ENCODE measurements at places on chromosomes 3 and 15. TPM values are rescaled to one million over a fixed set of nuclear protein-coding genes. Genes with fewer than 3 reads are reported as not detected.

GRCh38 chr3:52845691-52846431 is 11.0 kb upstream of the MUSTN1 start:
- DNase-seq: peak; percentile 34
- no peaks in the 10 kb centered on the region for H3K4me1 ChIP-seq
- no peak overlapping the region for H3K27ac ChIP-seq

DNA sequence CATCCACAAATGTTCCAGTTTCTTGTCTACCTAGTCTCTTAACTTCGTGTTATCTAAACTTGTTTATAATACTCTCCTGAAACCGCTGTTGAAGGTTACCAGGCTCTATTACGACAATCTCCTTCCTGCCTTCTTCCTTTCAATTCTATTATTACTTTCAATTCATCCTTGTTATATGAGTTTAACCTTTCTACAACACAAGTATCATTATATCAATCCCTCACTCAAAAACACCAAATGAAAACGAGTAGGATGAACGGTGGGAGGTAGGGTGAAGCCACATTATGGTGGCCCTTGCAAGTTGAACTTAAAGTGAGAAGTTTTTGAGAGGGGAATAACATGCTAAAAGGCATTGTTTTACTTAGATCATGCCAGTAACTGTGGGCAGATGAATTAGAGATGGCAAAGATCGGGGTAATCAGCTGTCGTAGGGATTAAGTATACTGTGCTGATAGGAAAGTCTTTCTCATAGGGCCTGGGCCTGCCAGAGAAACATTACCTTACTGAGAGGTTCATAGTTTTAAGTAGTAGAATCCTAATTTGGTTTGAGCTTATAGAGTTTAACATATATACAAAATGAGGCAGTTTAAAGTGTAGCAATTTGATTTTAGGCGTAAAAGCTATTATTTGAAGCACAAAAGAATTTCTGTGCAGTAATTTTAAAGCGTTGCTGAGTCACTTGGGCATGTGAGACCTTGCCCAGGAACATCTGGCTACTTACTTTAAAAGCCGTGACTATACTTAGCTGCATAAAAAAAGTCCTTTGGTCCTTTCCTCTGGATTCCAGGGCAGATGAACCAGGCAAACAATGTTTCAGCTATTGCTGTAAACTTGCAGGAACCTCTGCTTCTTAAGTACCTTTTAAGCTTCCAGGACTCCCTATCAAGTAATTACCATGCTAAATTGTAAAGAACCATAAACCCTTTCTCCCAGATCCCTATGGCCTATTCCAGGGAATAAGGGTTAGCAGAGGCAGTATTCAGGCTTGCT is 3.3 kb upstream of the CEP97 start:
- no peaks in the 10 kb centered on the region for H3K36me3 ChIP-seq
- H3K4me3 ChIP-seq: peak overlapping the region; percentile 31
- peaks cover 28% of the 10 kb centered on the region for H3K4me1 ChIP-seq

GRCh38 chr15:95520922-95521321 is 809.6 kb upstream of the NR2F2 start:
- no peak for DNase-seq
- H3K4me3 ChIP-seq: no peak overlapping the region

DNA sequence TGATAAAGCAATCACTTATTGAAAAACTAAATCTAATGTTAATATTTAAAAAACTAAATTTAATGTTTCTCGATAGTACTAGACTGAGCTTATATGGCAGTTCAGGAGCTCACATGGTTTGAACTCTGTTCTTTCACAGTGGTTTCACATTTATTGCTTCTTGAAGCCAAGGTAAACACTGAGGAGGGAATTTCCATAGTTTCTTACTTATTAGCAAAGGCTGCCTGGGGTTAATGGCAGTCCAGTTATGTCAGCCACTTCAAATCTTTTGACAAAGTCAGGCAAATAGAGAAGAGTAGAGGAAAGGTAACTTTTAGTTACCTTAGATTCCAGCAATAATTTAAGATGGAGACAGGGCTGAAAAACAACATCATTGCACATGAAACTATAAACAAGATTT is 831.5 kb downstream of the ROBO2 start:
- DNase-seq: no peak
- no peak overlapping the region for H3K27ac ChIP-seq
- no peak overlapping the region for H3K4me3 ChIP-seq
- H3K4me1 ChIP-seq: no peaks in the 10 kb centered on the region

DNA sequence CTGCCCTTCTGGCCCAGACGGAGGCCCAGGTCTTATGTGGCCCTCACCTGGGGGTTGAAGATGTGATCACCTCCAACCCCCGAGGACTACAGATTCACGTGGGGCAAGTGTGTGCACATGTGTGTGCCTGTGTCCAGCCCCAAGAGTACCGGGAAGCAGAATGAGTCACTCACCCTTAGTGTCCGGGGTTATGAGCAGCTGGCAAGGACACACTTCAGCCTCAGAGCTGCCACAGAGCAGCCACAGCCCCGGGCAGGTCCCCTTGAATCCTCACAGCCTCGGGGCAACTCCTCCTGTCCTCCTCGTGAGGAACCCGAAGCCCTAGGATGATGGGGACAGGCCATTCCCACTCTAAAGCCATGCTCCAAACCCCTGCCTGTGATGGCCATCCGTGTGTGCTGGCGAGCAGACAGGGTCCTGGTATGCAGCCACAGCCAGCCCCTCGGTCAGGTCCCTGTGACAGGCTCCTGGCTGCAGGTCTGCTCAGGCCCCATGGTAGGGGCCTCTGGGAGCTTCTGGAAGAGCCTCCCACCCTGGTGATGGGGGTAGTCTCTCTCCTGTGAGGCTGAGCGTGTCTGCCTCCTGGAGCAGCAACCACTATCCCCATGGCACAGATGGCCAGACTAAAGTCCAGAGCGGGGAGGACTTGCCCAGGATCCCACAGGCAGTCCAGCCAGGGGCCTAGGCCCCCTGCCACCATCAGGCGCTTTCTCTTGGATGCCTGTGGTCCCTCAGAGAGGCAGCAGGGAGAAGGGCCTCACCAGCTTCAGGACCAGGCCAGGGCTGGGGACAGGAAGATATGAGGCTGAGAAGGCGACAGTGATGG is 852 bp downstream of the STAB1 start:
- no peak overlapping the region for H3K27ac ChIP-seq
- H3K4me1 ChIP-seq: no peaks in the 10 kb centered on the region
- H3K4me3 ChIP-seq: no peak overlapping the region

GRCh38 chr3:52521488-52521824 is 12.2 kb downstream of the NT5DC2 start:
- no peaks in the 10 kb centered on the region for H3K4me1 ChIP-seq
- H3K36me3 ChIP-seq: peaks cover 5% of the 10 kb centered on the region
- no peaks in the 10 kb centered on the region for H3K27me3 ChIP-seq
- no peak overlapping the region for H3K4me3 ChIP-seq

GRCh38 chr3:134473868-134474546 is 11.8 kb downstream of the ANAPC13 start:
- DNase-seq: peak; percentile 91
- H3K4me3 ChIP-seq: no peak overlapping the region
- no peaks in the 10 kb centered on the region for H3K27me3 ChIP-seq
- no peak overlapping the region for H3K27ac ChIP-seq

GRCh38 chr15:66721020-66721419 is 19.0 kb downstream of the SMAD6 start:
- no peaks in the 10 kb centered on the region for H3K27me3 ChIP-seq
- no peak overlapping the region for H3K27ac ChIP-seq
- peaks cover 20% of the 10 kb centered on the region for H3K4me1 ChIP-seq
- H3K36me3 ChIP-seq: no peaks in the 10 kb centered on the region
- no peak overlapping the region for H3K4me3 ChIP-seq

- H3K27me3 ChIP-seq: peaks cover 4% of the 10 kb centered on the region
- no peak for DNase-seq
- no peaks in the 10 kb centered on the region for H3K4me1 ChIP-seq
- H3K27ac ChIP-seq: no peak overlapping the region
- no peaks in the 10 kb centered on the region for H3K36me3 ChIP-seq
- H3K4me3 ChIP-seq: no peak overlapping the region
Observed at GRCh38 chr3:135930255-135930654, 35.3 kb upstream of the PPP2R3A start.

DNA sequence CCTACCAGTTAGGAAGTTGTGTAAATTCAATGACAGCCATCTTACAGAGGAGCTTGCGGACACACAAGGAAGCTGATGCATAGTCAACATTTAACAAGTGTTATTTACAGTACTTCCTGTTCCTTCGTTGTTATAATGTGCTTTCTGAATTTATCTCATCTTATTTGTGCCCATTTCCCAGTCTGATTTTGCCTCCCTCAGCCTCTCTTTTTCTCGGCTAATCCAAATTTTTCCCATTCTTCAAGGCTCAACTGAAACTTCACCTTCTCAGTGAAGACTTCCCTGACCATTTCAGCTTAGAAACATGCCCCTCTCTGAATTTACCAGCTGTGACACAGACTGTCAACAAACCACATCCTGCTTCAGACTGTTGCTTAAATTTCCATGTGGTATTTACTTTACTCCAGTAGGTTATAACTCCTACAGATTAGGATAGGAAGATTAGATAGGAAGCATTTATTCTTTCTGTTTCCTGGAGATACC is 55.7 kb upstream of the CP start:
- no peaks in the 10 kb centered on the region for H3K27me3 ChIP-seq
- H3K27ac ChIP-seq: no peak overlapping the region
- H3K4me3 ChIP-seq: no peak overlapping the region
- peaks cover 10% of the 10 kb centered on the region for H3K4me1 ChIP-seq
- no peak for DNase-seq
- no peaks in the 10 kb centered on the region for H3K36me3 ChIP-seq

DNA sequence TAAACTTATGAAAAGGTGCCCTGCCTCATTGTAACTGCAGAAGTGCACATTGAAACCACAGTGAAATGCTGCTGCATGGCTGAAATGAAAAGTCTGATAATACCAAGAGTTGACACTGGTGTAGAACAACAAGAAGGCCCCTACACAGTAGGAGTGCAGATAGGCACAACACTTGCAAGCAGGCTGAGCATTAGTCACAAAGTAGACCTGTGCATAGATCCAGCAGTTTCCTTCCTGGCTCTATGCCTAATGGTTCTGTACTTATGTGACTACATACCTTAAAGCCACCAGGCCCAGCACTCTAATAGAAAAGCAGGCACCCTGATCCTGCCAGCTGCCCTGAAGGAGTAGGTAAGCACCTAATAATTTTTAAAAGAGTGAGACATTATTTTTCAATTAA is 41.8 kb downstream of the PRR23E start:
- no peak overlapping the region for H3K27ac ChIP-seq
- no peak for DNase-seq
- H3K4me1 ChIP-seq: no peaks in the 10 kb centered on the region
- H3K4me3 ChIP-seq: no peak overlapping the region

GRCh38 chr15:88904624-88905327 is 8.4 kb downstream of the MFGE8 start:
- DNase-seq: peak; percentile 96
- peak overlapping the region; percentile 80 for H3K27ac ChIP-seq
- no peaks in the 10 kb centered on the region for H3K27me3 ChIP-seq
- H3K4me1 ChIP-seq: peaks cover 40% of the 10 kb centered on the region

DNA sequence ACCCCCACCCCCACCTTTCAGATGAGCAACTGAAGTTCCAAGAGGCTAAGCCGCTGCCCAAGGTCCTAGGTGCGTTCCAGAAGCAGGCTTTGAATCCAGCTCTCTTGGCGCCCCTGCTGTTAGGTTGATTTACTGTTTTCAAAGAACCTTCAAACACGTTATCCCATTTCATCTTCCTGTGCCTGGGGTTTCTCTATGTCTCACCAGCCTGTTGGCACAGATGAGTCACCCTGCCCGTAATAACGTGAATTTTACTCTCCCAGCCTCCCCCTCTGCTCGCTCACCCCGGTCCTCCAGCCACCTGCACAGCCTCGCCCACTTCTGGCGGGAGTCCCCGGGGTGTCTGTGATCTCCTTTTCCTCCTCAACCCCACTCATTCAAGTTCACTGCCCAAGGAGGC is 13.0 kb upstream of the TSEN2 start:
- H3K27ac ChIP-seq: peak overlapping the region; percentile 71
- H3K4me3 ChIP-seq: no peak overlapping the region
- H3K36me3 ChIP-seq: no peaks in the 10 kb centered on the region
- H3K4me1 ChIP-seq: peaks cover 22% of the 10 kb centered on the region

GRCh38 chr15:39310633-39311032 is 270.2 kb upstream of the THBS1 start:
- H3K27ac ChIP-seq: no peak overlapping the region
- H3K4me3 ChIP-seq: no peak overlapping the region
- H3K36me3 ChIP-seq: no peaks in the 10 kb centered on the region
- DNase-seq: no peak
- H3K27me3 ChIP-seq: peaks cover 8% of the 10 kb centered on the region

GRCh38 chr15:69298697-69299441 is at the start of gene PAQR5:
TSS of gene PAQR5 (plus strand) at chr15:69298912. CDS start at chr15:69360081, 61,169 bp downstream.
- peaks cover 56% of the 10 kb centered on the region for H3K27me3 ChIP-seq
- no peaks in the 10 kb centered on the region for H3K36me3 ChIP-seq
- H3K4me3 ChIP-seq: peak within 1 kb of the TSS; percentile 14
- no peak within 1 kb of the TSS for H3K27ac ChIP-seq
- no peak for DNase-seq

DNA sequence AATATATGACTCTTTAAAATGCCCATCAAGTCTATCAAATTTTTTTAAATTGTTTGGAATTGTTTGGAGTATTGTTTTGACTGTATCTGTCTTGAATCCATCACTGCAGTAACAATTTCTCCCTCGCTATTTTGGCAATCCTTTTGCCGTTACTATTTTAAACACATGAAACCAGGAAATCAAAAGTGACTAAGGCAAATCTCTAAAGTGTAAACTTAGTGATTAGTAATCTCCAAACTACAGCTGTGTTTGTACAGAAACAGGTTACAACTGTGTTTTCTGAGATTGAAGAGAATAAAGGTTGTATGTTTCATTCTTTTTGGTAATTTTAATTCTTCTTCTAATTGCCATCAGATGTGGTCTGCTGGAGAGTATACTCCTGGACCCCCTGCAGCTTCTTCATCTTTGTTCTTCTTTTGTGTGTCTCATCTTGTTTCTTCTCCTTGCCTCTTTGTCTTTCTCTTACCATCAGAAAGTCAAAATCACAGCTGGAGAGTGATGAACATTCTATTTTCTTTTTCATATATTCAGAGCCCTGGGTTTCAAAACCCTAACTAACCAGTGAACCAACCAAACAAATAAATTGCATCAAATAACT is 465.4 kb downstream of the RBMS3 start:
- no peaks in the 10 kb centered on the region for H3K36me3 ChIP-seq
- H3K4me3 ChIP-seq: no peak overlapping the region
- DNase-seq: no peak
- no peaks in the 10 kb centered on the region for H3K4me1 ChIP-seq
- no peak overlapping the region for H3K27ac ChIP-seq

The UBXN7 gene
- total RNA-seq: 54.2 TPM

The FLNB gene
- total RNA-seq: 48.0 TPM

The SLC12A1 gene
- not detected for total RNA-seq

The TMEM207 gene
- total RNA-seq: not detected
